ENCODE measurements at places on chromosomes 7 and 10.

- no peak for DNase-seq
Observed at GRCh38 chr10:110789604-110790433, 81.9 kb upstream of the PDCD4 start.

DNA sequence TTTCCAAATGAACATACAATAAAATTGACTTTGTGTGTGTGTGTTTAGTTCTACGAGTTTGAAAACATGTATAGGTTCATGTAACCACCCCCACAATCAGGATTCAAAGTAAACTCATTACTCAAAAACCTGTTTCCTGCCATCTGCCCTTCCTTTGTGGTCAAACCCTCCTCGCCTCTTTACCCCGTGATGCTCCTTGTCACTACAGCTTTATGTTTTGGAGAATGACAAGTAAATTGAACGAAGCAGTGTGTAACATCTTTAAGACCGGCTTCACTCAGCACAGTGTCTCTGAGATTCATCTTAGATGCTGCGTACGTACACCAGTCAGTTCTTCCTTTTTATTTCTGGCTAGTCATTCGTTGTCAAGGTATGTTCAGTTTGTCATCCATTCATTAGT is 54.6 kb upstream of the MKI67 start:
- DNase-seq: no peak

DNA sequence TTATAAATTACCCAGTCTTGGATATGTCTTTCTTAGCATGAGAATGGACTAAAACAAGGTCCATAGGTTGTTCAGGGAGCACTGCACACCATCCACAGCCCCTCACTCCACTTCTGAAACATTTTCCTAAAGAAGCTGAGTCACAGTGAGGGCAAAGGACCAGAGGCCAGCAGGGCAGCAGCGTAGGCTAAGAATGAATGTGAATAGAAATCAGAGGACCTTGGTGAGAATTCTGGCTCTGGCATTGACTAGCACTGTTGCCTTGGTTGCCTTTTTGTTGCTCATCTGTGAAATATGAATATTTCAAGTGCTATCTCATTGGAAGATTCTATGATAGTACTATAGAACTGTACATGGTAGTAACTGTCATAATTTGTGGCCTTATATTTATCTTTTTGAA is 41.7 kb upstream of the TOMM7 start:
- no peak for DNase-seq

- DNase-seq: no peak
Observed at GRCh38 chr7:94507462-94507861, 2.1 kb upstream of the CASD1 start.

DNA sequence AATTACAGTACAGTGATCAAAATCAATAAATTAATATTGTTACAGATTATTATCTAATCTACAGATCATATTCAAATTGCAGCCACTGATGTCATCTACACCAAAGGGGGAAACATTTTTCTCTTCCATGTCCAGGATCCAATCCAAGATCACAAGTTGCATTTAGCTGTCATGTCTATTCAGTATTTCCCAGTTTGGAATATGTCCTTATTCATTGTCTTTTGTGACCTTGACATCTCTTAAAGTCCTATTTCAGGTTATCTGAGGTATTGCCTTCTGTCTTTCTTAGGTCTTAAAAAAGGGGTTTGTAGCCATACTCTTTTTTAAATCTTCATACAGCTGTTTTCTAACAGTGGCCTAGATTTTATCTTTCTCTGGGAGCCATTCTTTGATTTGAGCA is 93.3 kb downstream of the MLLT10 start:
- no peak for DNase-seq

GRCh38 chr10:97895915-97896314 is 46.3 kb downstream of the GOLGA7B start:
- no peak for DNase-seq

- no peak for DNase-seq
Observed at GRCh38 chr10:71359364-71360046, 37.2 kb upstream of the CDH23 start.

DNA sequence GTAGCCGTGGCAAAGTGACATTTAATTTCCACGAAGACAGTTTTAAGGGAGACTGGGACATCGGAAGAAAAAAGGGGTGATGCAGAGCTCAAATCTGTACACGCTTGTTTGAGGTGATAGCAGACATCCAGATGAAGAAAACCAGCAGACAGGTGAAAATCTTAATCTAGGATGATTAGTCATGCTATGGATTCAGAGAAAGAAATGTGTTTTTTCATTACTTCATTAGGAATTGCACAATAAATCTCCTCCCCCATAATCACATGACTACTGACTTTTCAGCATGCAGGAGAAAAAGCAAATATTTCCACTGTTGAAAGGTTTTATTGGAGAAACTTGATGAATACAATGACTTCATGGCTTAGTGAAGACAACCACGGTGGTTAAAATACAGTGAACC is 2.5 kb downstream of the NUDT5 start:
- DNase-seq: no peak

DNA sequence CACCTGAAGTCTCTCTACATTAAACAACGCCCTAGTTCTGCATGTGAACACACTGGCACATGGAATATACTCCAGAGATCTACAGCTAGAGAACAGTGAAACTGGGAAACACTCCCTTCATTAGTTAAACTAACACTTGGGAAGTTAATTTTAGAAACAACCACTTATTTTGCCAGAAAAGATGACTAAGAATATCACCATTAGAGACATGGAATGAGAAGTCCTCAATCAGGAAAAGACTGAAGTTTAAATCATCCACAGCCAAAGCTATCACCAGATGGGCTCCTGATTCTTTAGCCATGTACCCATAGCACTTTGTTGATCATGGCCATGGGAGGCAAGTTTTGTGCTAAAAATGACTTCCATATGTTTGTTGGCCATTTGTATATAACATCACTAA is 719.5 kb downstream of the KCNMA1 start:
- no peak for DNase-seq

DNA sequence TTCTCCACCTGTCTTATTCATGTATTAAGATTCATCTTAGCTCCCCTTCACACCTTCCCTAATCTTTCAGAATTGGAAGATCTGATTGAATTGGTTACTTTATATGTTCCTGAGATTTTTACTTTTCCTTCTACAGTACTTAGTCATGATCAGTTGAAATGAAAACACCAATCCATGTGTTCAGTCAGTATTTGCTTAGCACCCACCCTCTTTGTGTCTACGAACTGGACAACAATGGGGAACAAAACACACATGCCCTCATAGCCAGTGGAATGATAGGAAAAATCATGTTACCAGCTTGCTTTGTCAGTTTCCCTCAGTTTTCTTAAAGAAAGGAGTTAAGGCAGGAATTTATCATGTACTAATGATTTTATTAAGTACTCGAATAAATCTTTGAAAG is 2.0 kb downstream of the MASTL start:
- no peak for DNase-seq

GRCh38 chr7:126044662-126045061 is 1115.0 kb upstream of the POT1 start:
- DNase-seq: no peak

- DNase-seq: no peak
Observed at GRCh38 chr7:38704751-38705150, 73.6 kb upstream of the AMPH start.

DNA sequence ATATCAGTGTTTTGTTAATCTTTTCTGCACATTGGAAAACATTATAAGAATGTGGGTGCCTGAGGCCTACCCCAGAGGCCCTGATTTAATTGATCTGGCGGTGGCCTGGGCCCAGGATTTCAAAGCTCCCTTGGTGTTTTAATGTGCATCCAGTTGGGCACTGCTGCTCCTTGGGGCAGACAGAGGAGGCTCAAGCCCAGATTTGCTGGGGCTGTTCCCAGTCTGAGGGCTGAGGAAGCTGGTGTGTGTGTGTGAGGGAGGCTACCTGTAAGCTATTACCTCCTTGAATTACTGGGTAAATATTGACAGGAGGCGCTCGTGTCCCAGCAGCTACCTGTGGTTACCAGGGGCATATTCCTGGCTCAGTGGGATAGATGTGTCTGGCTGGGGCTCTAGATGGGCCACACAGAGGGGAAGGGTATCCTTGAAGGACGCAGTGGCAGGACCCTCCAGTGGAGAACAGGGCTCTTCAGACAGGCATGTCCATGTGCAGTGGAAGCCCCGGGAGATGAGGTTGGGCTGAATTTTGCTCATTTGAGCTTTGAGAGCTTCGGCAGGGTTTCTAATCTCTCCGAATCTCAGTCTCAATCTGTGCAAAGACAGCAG is 975.4 kb upstream of the ZNF722 start:
- no peak for DNase-seq

DNA sequence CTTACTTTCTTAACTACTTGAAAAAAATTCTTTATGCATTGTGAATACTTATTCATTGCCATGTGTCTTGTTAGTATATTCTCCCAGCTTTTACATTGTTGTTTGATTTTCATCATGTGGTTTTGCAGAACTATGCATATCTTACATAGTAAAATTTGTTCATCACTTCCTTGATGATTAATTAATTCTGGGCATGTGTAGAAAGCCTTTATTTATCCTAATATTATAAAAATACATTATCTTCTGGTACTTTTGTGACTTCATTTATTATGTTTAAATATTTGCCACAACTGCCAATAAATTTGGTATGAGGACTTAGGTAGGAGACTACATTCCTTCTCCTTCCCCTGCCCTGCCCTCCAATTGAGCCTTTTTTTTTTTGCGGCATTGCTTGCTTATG is 166.0 kb upstream of the ZNF32 start:
- DNase-seq: no peak

DNA sequence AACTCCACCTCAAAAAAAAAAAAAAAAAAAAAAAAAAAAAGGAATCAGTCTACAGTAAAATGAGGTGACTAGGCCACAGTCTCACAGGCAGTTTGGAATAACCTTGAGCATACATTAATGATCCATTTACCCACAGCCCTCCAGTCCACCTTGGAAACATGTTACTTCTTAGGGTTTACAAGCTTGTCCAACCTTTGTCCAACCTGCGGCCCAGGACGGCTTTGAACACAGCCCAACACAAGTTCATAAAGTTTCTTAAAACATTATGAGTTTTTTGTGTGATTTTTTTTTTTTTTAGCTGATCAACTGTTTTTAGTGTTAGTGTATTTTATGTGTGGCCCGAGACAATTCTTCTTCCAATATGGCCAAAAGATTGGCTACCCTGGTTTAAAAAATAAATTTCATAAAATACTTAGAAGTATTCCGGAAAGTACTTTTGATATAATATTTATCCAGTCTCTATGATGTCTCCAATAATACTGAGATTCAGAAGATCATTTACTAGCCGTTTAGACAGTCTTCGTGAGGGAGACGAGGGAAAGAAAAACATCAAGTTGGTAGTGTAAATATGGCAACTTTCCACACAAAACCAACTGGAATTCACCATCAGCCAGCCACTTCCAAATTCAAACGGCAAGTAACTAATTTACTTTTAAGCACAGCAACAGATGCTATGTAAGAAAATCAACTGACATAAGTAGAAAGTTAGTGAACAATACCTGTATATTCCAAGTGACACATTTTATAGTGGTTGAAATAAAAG is 9.9 kb downstream of the BAZ1B start:
- no peak for DNase-seq

DNA sequence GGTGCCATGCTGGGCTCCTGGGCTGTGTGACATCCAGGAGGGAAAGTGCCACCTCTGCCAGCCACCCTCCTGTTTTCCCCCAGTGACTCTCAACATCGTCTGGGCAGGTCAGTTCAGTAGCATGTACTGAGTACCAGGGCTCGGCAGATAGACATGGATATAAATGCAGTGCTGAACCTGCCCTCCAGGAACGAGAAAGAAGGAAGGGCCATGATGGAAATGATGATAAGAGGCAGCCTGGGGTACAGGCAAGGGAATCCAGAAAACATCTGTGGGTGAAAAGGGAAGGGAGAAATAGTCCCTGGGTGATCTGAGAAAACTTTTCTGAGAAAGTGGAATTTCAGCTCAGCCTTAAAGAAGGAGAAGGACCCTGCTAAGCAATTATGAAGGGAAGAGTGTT is 12.1 kb downstream of the CNNM1 start:
- no peak for DNase-seq

DNA sequence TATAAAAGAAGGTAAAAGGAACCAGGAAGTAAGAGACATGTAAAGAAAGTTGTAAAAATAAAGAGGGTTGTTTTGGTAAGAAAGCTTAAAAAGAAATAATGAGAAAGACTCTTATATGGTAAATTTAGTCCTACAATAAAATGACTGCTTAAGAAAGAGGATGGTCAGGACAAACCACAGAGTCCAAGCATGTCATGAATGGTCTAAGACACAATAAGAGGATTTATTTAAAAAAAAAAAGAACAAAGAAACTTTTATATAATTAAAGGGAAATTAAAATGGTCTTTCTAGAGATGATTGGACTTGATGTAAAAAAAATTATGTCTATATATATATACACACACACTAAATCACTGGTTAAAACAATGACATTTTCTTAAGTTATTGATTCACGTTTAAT is 18.2 kb downstream of the ATAD1 start:
- DNase-seq: no peak

- DNase-seq: no peak
Observed at GRCh38 chr7:40192036-40192435, 57.2 kb downstream of the SUGCT start.

- no peak for DNase-seq
Observed at GRCh38 chr7:94492601-94493000, 17.0 kb upstream of the CASD1 start.

DNA sequence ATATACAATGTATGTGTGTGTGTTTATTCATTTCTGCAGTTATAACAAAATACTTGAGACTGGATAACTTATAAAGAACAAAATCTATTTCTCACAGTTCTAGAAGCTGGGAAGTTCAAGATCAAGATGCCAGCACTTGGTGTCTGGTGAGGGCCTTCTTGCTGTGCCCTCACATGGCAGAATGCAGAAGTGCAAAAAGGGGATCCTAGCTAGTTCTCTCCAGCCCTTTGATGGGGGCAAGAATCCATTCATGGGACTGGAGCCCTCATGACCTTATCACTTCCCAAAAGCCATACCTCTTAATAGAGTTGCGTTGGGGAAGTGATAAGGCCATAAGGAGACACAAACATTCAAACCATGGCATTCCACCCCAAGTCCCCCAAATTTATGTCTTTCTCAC is 8.4 kb downstream of the GRB10 start:
- DNase-seq: no peak
